SK-N-SH (cell line): ENCODE measurements at places on chromosomes 4 and X. TPM values are rescaled to one million over a fixed set of nuclear protein-coding genes. Genes with fewer than 3 reads are reported as not detected.

- DNase-seq = no peak
These were observed 66.6 kb downstream of the RNF150 start for GRCh38 chr4:141066690-141067089.

DNA sequence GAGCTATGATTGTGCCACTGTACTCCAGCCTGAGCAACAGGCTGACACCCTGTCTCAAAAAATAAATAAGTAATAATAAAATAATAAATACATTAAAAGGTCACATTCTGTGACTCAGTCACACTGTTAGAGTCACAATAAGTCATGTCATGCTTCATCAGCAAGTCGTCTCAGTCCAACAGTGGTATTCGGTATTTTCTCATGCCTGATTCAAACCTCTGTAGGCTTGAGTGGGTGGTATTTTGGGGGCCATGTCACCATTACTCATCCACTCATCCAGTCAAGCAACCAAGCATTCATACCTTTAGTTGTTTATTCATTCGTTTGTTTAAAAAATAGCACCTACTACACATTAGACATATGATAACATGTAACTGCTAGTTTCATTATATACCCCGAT lies 46.9 kb downstream of the SUPT20HL2 start:
- no peak for DNase-seq

DNA sequence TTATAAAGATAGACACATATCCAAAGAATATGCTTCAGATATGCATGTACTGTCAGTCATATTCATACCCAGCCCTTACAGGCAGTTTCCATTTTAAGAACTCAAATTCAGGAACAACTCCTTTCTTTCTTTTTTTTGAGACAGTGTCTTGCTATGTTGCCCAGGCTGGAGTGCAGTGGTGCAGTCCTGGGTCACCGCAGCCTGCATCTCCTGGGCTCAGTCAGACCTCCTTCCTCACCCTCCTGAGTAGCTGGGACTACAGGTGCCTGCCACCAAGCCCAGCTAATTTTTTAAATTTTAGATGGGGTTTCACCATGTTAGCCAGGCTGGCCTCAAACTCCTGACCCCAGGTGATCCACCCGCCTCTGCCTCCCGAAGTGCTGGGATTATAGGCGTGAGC lies 34.5 kb downstream of the SNX25 start:
- no peak for DNase-seq

DNA sequence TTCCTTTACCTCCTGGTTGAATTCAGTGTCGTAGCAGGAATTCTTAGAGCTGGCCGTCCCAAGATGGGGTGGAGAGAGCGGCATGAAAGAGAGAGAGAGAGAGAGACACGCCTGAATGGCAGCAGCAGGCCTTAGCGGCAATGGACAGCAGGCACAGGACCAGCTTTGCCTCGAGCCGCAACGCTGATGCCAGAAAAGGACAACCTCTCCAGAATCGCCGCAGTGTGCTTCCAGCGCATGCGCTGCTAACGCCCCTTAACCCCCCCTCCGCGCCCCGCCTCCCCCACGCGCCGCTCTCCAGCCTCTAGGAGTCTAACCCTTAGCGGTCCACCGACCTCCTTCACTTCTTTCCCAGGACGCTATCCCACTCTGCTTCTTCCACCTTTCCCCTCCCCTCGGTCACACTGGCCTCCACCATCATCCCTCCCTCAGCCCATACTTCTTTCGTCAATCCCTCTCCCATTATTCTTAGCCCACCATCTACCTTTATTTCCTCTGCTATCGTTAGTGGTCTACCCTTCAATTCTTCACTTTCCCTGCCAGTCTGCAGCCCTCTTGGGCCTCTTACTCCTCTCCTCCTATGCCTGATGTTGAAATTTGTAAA lies 10.5 kb upstream of the ZCCHC13 start:
- peak; percentile 87 for DNase-seq

DNA sequence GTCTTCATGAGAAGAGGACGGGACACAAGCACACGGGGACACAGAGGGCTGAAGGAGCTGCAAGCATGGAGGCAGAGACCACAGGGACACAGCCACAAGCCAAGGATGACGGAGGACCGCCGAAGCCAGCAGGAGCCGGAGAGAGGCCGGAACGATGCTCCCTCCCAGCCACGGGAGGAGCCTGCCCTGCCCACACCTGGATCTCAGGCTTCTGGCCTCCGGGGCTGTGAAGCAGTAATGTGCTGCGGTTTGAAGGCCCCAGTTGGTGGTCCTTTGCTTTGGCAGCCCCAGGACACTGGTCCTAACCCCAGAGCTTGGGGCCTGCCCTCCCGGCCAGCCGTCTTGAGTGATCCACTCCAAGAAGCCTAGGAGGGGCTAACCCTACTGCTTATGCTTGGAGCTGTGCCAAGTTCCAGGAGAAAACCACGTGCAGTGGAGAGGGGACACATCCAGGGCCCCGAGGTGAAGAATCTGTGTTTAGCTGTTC lies 85.9 kb downstream of the HMX1 start:
- DNase-seq = no peak

DNA sequence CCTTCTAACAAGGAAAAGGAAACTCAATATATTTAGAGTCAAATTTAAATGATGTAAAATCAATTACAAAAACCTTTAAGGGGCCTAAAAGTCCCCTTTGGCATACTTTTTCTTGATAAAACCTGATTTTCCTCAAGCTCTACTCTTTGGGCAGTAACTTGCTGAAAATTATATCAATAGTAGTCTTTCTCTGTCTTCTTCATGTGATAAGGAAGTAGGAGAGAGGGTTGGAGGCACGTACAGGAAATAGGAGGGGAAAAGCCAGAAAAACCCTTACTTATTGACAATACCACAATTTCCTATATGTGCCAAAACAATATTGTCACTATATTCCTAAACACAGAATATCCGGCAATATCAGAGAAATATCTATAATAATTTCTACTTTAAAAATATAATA lies 9.6 kb downstream of the RHOH start:
- DNase-seq = no peak

GRCh38 chr4:158777423-158778155 lies 8.8 kb downstream of the FNIP2 start:
- no peak for DNase-seq

DNA sequence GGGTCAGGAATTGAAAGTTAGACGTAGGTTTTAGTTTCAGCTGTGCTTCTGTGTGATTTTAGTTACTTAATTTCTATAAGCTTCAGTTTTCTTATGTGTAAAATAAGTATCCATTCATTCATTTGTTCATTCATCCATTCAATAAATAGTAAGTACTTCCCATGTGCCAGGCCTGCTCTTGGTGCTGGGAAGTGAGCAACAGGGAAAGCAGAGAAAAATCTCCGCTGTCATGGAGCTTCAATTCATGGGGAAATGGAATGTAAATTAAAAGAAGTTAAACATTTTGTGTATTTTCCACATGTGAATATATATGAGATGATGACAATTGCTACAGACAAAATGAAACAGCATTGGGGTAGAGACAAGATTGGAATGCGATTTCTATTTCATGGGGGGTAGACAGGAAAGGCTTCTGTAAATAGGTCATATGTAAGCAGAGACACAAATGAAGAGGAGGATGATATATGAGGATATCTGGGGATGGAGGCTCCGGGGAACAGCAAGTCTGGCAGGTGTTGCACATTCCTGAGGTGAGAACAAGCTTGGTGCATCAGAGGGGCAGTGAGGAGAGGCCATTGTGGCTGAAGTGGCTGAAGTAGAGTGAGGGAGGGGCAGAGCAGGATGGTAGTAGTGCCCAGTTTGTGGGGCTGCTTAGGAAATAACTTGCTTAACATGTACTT lies 66.2 kb downstream of the FHIP1A start:
- no peak for DNase-seq

- no peak for DNase-seq
These were observed 136.2 kb downstream of the SMIM20 start for GRCh38 chr4:26050212-26050643.

DNA sequence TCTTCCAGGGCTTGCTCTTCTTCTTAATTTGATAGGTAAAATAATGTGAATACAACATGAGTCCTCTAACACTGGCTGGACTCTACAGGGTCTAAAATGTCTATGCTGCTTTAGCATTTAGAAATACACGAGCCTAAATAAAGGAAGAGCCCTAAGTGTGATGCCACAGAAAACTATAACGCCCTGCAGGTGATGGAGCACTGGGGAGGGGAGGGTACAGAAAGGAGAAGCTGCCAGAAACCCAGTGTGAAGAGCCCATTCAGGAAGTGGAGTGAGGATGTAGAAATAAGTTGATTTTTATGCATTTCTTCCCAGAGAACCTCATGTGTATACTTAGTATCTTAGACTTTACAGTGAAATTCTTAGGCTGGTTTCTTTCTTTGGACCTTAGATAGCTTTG lies 83.4 kb downstream of the TNIP2 start:
- no peak for DNase-seq

DNA sequence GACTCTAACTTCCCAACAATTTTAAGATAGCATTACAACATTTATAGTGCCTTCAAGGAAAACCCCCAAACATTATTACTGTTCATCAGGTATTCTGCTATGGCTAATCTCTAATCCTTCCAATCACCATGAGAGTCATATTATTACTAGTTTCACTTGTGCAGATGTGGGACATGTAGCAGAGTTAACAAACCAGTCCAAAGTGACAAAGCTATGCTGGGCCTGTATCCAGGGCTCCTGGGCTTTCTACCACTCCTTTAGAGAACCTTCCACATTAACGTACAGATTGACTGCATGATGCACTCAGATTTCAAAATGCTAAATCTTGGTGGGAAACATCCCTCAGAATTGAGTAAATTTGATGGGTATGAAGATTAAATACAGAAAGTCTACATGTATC lies 16.4 kb downstream of the CASP3 start:
- no peak for DNase-seq

- peak; percentile 56 for DNase-seq
These were observed 3.1 kb downstream of the PHOX2B start for GRCh38 chr4:41745292-41746024.

DNA sequence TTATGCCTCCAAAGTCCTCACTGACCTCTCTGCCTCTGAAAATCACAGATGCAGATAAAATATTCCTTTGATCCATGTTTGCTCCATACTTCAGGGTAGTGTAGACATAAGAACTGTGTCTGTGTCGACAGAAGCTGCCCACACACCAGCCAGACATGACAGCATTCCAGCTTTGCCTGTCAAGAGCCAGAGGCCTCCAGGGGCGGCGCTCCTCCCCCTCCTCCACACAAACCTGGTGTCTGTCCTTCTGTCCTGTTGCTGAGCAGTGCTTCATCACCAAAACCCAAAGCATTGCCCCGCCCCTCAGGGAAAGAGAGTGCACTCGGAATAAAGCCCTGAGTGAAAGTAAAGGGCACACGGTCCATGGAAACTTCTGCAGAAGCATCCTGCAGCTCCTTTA lies 379.4 kb downstream of the FBXW7 start:
- no peak for DNase-seq

DNA sequence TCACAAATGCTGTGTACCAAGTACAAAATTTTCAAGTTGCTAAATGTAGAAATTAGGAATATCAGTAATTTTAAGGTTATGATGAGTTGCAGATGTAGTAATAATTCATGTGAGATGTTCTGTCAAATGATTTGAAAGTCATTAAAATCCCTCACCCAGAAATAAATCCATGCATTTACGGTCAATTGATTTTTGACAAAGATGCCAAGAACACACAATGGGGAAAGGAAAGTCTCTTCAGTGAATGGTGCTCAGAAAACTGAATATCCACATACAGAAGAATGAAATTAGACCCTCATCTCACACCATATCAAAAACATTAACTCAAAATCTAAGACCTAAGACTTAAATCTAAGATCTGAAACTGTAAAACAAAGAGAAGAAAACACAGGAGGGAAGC lies 12.9 kb upstream of the BMPR1B start:
- DNase-seq = no peak

- DNase-seq = no peak
These were observed 584.4 kb upstream of the AADAT start for GRCh38 chr4:170674176-170674575.

DNA sequence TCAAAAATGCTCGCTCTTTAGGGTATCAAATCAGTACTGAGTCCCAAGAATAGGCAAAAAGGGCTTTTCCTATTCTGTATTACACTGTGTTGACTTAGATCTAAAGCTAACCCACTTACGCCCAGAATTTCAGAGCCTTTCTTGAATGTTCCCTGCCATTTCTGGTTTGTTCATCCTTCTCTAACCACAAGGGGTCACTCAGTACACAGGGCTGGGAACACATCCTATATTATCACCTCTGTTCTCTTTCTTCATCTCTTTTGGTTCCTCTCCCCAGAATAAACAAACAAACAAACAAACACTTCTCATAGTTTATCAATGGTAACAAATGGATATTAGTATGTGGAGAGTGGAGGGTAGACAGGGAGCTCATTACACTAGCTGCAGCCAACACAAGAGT lies 25.5 kb upstream of the MORC4 start:
- peak; percentile 36 for DNase-seq

GRCh38 chrX:17805120-17805519 lies 56.0 kb downstream of the RAI2 start:
- DNase-seq = no peak

GRCh38 chr4:102535398-102536082 lies 34.4 kb downstream of the NFKB1 start:
- DNase-seq = no peak

- no peak for DNase-seq
These were observed 58.2 kb upstream of the GPC4 start for GRCh38 chrX:133473451-133473850.

- peak; percentile 77 for DNase-seq
These were observed at the start of gene UGT8 for GRCh38 chr4:114598191-114599121. TSS of gene UGT8 (plus strand) at chr4:114598807. CDS start at chr4:114622881, 24,074 bp downstream.

- DNase-seq = no peak
These were observed 50.7 kb upstream of the PRDM5 start for GRCh38 chr4:120973207-120973606.

DNA sequence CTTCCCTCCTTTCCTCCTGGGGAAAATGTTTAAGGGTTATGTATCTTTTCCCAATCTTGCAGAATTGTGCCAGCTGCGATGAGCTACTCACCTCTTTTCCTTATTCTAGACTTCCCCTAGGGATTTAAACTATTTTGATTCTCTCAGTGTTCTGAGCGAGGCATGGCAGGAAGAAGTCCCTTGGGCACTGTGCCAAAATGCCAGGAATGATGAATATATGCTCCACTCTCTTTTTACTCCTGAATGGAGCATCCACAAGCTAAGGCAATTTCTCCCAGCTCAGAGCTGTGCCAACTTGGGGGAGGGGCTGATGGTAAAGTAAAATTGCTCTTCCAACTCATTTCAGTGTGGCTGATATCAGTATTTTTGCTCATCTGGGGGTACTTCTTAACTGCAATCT lies 4.0 kb upstream of the C4orf17 start:
- no peak for DNase-seq

GRCh38 chrX:97367125-97367524 lies 483.4 kb downstream of the RPA4 start:
- no peak for DNase-seq

- DNase-seq = no peak
These were observed 202.7 kb downstream of the SLC4A4 start for GRCh38 chr4:71541541-71541940.

CCNA2 gene
- 23.0 and 23.8 TPM in 2 replicates for polyA plus RNA-seq

PIR gene
- 12.3 and 13.2 TPM in 2 replicates for polyA plus RNA-seq

FGF5 gene
- 17.7 and 22.8 TPM in 2 replicates for polyA plus RNA-seq

CXCL10 gene
- polyA plus RNA-seq = not detected in 2 replicates

NPY5R gene
- not detected in 2 replicates for polyA plus RNA-seq

MAGEB16 gene
- polyA plus RNA-seq = 0.08 and 0.29 TPM in 2 replicates

ABHD18 gene
- 2.0 and 2.1 TPM in 2 replicates for polyA plus RNA-seq

ENOPH1 gene
- 14.9 and 19.0 TPM in 2 replicates for polyA plus RNA-seq

EDA gene
- 0.02 and 0.06 TPM in 2 replicates for polyA plus RNA-seq

PABPC4L gene
- not detected in 2 replicates for polyA plus RNA-seq

PPP1R2C gene
- not detected in 2 replicates for polyA plus RNA-seq

IBSP gene
- not detected in 2 replicates for polyA plus RNA-seq

DGKQ gene
- 10.9 and 11.5 TPM in 2 replicates for polyA plus RNA-seq

PRR27 gene
- not detected in 2 replicates for polyA plus RNA-seq

POLN gene
- polyA plus RNA-seq = 0.67 and 1.2 TPM in 2 replicates

S100G gene
- not detected in 2 replicates for polyA plus RNA-seq

PAPSS1 gene
- polyA plus RNA-seq = 70.1 and 94.1 TPM in 2 replicates

TMEM156 gene
- 0.13 and 0.15 TPM in 2 replicates for polyA plus RNA-seq

GLUD2 gene
- polyA plus RNA-seq = 0.03 and 0.31 TPM in 2 replicates

SYNPO2 gene
- polyA plus RNA-seq = 7.2 and 10.8 TPM in 2 replicates
